ENCODE measurements at places on chromosomes 2 and 18.

GRCh38 chr2:86788881-86789686 is 1.6 kb downstream of the CD8A start:
- DNase-seq, result no peak

- no peak for DNase-seq
These were observed 10.3 kb upstream of the PDK1 start for GRCh38 chr2:172545408-172546075.

DNA sequence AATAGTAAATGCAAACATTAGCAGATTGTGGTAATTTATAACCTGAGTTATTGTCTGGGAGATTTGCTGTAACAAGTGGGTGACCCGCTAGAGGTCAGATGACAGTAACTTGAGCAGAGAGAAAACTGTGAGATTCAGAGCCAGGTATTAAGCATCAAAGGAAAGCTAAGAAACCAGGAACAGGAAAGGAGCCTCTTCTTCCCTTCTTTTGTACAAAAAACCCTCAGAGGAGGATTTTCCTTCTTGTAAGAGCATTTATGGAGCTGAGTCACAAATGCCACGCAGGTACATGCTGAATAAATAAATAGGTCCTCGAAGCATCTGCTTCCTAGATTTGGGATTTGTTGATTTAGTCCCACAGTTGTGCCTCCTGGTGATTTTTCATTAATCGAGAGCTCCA is 146.5 kb downstream of the SH3BP4 start:
- DNase-seq, result no peak

DNA sequence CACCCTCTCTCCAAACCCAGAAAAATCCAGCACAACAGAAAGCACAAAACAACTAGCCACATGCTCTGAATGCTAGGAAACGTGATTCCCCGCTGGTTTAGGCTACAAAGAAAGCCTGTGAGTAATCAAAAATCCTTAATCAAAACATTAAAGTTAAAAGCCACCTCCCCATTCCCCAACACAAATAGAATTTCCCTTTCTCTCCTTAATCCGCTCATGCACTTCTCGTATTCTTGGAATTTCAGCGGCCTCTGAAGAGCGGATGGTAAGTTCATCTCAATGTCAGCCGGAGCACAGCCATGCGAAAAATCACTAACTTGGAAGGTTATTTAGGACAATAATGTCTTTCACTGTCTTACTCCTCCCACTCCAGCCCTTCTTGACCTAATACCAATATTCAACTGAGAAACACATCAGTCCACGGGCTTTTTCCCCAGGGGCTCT is 126.7 kb downstream of the OSBPL1A start:
- DNase-seq, result no peak

DNA sequence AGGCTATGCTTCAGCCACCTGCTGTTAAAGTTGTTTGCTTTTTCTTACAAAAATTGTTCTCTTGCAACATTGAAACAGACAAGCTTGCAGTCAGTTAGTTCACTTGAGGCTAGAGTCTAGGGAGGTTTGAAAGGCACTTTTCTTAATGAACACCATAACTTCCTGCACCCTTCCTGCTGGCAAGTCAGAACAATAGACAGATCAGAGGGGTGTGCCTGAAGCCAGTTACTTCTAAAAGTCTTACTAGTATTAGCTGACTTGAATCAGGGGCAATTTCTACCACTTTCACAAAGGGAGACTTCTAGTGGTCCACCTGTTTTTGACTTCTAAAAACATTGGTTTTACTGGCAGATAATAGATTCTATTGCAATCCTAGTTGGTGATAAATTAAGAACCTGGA is 367.4 kb upstream of the CDH20 start:
- DNase-seq, result no peak

DNA sequence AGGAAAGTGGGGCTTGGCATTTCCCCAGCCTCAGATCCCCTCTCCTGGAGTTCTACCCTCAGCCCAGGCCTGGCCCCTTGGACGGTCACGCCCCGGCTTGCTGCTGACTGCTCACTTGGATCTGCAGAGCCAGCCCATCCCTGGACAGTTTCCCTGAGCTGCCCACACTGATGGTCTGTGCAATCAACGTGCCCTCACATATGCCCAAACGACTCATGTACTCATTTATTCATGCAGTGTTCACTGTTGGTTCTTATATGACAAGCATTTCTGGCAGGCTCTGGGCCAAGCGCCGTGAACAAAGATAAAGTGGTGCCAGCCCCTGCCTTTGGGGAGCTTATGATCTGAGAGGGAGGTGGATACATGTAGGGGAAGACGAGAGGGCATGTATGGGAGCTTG is 20.3 kb upstream of the GLI2 start:
- DNase-seq, result no peak

GRCh38 chr2:39217192-39217550 is 26.6 kb downstream of the CDKL4 start:
- no peak for DNase-seq

GRCh38 chr2:108637304-108637669 is 82.0 kb upstream of the RANBP2 start:
- no peak for DNase-seq

DNA sequence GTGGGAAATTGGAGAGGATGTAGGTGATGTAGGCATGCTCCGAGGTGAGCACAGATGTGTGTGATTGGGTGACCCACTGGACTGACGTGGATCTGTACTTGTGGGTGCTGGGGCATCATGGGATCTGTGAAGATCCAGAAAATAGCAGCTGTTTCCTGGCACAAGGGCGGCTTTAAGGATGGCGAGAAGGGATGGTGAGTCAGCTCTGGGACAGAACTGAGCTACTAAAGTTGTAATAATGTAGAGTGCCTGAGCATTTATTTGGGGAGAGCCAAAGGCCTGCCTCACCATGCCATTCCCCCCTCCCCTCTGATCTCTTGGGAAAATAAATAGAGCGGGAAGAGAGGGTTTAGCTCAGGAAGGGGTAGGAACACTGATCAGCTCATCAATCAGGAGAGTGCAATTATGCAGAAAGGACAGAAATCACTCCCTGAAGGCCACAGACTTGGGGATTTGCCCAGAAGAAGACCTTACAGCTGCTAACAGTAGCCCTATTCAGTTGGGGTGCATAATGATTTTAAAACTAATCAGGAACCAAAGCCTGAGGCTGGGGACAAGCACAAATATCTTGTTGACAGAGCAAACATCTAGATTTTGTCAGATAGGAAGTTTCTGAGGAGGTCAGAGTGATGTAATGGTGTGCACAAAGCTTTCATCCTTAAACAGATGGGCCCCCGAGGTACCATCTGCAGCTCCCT is 30.3 kb downstream of the TANC1 start:
- DNase-seq, result no peak

GRCh38 chr18:45835057-45835636 is 9.7 kb downstream of the SIGLEC15 start:
- no peak for DNase-seq

DNA sequence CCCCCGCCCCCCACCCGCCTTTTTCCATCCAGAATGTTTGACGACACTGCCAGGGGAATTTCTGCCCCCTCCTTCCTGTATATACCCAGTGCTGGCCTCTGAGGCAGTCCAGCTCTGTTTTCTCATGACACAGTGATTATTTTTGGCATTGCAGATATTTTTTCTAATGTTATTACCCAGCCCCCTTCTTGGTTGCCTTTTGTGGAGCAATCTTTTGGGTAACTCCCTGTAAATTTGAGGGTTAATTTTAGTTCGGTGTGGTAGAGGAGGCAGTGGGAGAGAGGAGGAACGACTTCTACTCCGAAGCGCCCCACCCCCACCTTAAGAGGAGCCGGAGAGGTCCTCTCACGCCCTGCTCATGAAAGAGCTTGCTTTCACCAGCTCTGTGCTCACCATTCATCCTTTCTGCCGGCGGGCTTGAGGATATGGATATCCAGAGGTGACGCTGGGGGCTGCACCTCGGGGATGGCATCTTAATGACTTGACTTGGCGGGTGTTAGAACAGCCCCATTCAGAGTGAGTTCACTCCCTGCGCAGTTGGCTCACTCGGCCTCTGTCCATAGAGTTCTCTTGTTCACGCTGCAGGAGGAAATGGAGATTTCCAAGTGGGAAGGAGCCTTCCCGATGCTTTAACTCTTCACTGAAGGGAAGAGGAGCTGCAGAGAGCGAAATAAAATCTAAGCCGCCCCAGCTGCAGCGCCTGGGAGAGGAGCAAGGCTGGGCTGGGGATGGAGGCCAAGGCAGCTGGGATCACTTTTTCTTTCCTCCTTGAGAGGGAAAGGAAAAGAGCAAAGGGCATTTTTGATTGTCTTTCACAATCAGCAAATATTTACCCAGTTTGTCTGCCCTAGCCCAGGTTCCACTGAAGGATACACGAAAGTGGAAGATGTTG is 38.4 kb downstream of the EPAS1 start:
- no peak for DNase-seq

DNA sequence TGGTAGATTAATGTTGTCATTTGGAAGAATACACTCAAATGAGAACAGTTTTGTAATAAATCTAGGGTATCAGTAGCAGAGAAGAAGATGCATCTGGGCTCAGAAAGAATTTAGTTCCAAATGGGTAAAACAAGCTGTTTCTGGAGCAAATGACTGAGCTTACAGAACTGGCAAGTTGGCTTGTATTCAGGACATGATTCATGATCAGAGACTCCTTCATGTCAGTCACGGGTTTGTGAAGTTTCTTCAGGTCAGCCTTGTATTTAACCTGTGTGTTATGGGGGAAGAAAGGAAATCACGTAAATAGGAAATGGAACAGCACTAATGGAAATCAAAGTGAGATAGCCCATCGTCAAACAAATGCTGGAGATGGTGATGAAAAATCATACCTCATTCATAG is 109.1 kb downstream of the RIF1 start:
- no peak for DNase-seq

GRCh38 chr18:25230658-25231326 is 121.2 kb downstream of the ZNF521 start:
- DNase-seq, result no peak

DNA sequence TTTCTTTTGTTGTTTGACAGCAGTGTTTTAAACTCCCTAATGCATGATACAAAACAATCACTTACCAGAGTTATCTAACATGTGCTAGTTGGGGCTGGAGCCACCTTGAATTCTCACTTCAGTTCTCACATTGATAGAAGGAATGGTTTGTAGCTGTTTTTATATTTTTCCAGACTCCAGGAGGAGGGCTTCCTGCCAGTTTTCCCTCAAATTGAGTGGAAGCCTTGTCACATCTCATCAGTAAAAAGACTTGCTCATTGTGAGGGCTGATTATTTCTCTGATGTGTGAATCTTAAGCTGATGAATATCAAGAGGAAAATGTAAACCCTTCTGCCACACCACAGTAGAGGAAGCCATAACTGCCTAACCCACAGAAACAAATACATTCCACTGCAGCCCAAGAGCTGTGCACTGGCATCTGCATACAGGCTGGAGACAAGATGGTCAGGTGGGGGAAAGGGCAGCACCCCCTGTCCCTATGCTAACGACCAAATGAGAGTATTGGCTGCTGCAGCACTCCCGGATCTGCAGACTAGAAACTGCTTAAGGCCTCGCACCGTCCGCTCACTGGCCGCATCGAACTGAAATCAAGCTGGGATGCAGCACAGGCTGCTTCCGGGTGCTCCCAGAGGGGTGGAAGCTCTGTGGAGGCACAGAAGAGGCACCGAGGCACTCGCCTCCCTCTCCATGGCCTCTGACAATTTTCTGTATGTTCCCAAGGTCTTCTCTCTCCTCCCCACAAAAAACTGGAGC is 73.7 kb upstream of the TPO start:
- DNase-seq, result no peak

- DNase-seq, result no peak
These were observed 116.0 kb downstream of the FAM161A start for GRCh38 chr2:61737841-61738240.

- DNase-seq, result no peak
These were observed 4.9 kb downstream of the KLHL30 start for GRCh38 chr2:238143239-238143951.

- no peak for DNase-seq
These were observed 731.1 kb upstream of the SLC8A1 start for GRCh38 chr2:41182961-41183360.

GRCh38 chr2:72750977-72751639 is 74.7 kb downstream of the EXOC6B start:
- DNase-seq, result no peak

DNA sequence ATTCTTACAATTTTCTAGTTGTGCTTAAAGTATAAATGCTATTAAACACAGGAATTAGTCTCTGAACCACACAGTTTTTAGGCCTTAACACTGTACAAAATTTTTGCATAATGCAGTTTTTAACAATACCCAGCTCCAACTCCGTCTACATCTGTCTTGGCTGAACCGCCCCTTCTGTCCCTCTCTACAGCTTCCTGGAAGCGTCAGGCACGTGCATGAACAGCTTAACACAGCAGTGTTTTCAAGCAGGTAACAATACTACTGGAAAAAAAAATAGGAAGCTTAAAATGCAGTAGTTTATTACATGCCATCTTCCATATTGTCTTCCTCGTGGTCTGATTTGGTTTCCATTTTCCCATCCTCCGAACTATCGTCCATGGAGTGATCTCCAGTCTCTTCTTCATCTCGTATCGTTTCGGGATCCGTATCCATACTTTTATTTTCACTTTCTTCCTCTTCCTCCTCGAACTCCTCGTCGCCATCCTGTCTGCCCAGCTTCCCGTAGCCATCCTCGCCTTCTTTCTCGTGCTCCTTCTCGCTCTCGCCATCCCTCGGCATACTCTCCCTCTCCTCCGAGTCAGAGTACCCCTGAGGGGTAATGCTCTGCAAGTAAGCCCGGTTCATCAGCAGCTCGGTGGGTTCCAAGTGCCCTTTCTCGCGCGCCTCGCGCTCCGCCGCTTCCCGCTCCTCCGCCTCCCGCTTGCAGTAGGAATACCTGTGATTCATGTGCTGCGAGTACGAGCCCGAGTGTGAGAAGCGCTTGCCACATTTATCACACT is 130.6 kb downstream of the ZEB2 start:
- DNase-seq, result no peak

GRCh38 chr18:50011813-50012435 is 183.0 kb downstream of the MYO5B start:
- DNase-seq, result no peak

DNA sequence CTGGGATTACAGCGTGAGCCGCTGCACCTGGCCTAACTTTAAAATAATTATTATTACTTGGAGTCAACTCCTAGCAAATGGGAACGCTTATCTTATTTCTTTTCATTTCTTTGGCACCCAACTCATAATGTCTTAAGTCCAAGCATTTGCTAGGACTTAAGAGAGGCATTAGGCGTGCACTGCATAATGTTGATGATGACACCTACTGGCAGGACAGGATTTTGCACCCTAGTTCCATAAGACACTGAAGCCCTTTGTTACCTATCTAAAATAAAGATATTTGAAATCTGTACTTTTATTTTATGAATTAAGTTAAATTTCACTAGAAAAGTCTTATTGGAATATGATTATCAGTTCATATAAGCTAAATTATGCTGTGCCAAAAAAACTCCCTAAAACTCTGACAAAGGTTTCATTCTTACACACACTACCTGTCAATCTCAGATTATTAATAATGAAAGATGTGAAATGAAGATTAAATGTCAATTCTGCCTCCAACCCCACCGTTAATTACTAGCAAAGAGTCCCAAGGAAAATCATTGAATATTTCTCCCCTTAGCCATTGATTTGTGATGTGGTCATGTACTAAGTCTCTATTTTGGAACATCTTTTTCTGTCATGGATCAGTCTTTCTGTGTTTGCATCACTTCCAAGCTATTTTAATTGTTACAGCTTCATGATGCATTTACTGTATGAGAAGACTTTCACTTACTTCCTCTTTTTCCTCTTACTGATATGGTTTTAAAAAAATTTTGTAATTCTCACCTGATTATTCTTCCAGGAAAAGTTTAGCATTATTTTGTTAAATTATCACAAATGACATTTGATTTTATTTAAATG is 12.7 kb upstream of the CDH2 start:
- DNase-seq, result no peak
